ENCODE measurements at places on chromosomes 6 and 20.

GRCh38 chr20:55540013-55540412, 465.3 kb downstream of the CBLN4 start:
- DNase-seq: no peak

GRCh38 chr20:62711703-62712101, 3.1 kb downstream of the NTSR1 start:
- no peak for DNase-seq

DNA sequence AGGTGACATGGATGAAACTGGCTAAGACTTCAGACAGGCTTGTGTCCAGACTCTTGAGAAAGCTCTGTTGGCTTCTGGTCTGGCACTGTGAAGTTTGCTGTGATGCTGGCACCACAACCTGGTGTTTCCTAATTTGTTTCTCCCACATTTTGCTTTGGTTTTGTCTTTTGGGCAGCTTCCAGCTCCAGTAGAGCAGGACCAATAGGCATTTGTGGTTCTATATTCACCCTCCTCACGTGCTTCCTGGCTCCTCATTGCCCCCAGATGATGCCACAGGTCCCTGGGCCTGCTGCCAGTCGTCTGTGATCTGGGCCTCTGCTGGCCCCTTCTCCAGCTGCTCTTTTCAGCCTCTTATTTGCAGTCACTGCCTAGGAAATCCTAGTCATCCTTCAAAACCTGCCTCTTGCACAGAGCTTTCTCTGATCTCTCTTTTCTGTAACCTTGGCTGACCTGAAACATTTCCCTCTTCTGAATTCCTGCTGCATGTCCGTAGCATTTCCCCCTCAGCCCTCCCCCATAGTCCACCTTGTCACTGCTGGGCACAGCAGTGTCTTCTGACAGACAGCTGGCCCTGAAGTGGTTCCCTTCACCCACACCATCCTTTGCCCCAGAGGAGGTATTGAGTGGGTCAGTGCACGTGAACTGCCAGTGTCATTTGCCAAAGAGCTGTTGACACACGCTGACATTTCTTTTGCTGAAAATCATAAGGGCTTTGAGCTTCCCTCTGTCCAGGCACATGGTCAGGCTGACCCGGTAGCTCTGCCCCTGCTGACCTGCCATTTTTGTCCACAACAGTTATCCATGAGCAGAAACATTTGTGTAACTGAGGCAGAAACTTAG, 63.0 kb downstream of the PTPN1 start:
- DNase-seq: peak; percentile 66

DNA sequence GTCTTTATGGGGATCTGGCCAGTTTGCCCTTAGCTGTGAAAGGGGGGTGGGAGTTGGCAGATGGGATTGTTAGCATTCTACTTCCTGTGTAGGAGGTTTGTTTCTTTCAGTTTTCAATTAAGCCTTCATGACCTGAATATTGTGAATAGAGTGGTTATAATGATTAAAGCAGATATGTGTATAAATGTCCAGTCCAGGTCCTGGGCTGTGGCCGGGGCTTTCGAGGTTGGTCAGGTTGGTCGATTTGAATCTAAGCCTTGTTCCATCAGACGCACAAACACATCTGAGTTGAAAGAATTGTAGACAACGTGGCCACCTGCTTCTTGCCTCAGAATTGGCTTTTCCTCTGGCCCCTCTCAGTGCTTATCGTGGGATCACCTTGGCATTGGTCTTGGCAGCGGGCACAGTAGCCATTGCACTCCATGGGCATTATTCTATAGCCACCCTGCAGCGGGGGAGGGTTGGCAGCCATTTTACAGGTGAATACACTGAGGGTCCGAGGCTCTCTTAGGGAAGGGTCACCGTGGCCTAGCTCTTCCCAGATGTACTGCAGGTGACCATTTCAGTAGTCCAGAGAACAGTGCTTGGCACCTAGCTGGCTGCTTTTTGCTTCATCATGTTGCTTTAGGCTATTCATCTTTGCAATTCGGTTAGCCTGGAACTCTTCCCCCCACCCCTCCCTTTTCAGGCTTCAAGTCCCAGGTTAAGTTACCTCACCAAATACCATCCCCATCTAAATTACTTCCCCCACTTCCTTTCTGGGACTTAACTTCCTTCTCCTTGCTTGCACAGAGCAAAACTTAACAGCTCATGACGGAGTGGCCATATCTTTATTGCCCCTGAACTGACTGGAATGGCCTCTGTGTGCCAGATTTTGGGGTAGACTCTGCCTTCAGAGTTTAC, 1.1 kb downstream of the RNF114 start:
- no peak for DNase-seq

- DNase-seq: no peak
These were observed 8.2 kb downstream of the ATP9A start for GRCh38 chr20:51759769-51760510.

GRCh38 chr6:108714766-108715414, 133.3 kb upstream of the ARMC2 start:
- DNase-seq: no peak

DNA sequence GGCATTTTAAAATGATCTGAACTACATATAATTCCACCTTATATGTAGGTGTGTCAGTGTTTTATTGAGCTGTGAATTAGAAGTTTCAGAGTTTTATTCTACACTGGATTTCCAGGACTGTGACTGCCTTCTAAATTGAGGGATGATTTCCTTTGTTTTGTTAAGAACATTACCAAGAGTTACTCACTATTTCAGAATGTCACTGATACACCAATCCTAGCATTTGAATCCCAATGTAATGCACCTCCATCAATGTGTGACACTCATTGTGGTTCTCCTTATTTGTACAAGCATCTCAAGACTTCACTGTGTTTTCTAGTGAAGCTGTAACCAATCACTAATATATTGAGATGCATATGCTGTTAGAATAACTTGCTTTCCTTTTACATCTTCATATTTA, 86.8 kb downstream of the PLCB1 start:
- peak; percentile 67 for DNase-seq

DNA sequence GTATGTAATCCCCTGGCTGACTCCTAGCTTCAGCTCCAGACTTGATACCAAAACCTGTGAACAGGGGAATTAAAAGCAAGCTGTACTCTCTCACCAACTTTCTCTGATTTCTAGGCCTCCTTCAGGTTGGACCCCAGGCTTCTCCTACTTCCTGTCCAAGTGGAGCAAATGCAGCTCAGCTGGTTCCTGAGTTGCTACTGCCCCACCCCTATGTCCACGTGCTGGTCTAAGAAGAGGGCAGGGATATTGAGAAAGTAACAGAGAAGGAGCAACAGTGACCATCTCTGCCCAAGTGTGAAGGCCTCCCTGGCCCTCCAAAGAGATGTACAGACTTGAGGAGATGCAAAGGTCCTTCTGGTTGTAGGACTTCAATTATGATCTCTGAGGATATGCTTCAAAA, 188.3 kb upstream of the MCHR2 start:
- DNase-seq: no peak

GRCh38 chr6:78605909-78606446, 261.4 kb upstream of the IRAK1BP1 start:
- DNase-seq: peak; percentile 88

GRCh38 chr6:128499079-128499731, 21.2 kb downstream of the PTPRK start:
- no peak for DNase-seq

- DNase-seq: no peak
These were observed 47.8 kb downstream of the RTN4IP1 start for GRCh38 chr6:106581468-106581867.

- DNase-seq: no peak
These were observed 75.8 kb upstream of the AFDN start for GRCh38 chr6:167750956-167751358.

GRCh38 chr20:16752082-16752481, 3.9 kb downstream of the OTOR start:
- DNase-seq: no peak

Data from iris pigment epithelial cell (primary cell).